ENCODE measurements at places on chromosomes 1 and 21. TPM values are rescaled to one million over a fixed set of nuclear protein-coding genes. Genes with fewer than 3 reads are reported as not detected.

DNA sequence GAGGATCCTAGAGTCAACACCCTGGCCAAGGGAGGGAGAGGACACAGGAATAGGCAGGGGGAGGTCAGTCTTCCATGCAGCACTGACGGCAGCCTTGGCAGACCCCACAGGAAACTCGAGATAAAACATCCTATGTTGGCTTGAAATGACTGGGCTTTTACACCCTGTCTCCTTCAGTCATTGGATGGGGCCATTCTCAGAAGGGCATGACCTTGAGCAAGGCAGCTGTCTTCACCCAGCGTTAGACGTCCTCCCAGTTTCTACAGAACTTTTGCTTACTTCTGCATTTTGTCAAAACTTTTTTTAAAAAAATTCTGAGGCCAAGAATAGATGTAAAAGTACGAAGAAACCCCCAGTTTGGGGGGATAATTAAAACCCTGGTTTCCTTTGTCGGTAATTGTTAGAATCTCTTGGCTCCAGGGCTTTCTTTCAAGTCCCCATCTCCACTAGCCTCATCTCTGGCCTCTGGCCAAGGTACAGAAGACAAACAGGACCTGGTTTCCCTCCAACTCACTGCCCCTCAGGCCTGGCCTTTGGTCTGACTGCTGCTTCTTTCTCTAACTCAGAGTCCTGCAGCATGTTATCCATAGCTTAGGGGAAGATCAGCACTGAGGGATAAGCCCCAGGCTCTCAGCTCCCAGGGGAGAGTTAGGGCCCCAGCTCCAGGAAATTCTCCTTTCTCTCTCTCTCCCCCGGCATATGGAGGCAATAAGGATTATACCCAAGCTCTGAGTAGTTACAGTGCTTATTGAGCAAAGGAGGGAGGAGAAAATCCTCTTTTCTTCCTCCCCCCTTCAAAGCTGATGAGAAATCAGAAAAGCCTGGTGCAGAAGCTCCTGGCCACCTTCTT is 51.6 kb upstream of the KCND3 start:
- DNase-seq: peak; percentile 25

GRCh38 chr1:158978730-158979129 is 31.0 kb upstream of the IFI16 start:
- DNase-seq: no peak

DNA sequence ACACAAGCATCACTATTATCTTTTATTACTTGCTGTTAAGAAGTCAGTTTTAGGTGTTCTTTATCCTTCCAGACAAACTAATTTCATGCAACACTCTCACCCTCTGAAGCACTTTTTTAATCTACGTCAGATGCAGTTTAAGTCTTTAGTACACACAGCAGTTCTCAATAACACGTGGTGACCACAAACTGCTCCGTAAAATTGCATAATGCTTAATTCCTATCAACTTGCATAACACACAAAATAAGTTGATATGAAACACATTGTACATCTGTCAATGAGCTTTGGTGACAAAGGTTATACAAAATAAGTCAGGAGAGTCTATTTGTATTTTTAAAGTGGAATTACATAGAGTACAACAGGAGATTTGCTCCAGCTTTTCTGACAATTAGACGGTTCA is 140.9 kb upstream of the ETS2 start:
- DNase-seq: no peak

GRCh38 chr1:51636764-51637522 is 20.1 kb downstream of the OSBPL9 start:
- DNase-seq: peak; percentile 84

- no peak for DNase-seq
Observed at GRCh38 chr1:40140211-40140973, 20.8 kb upstream of the RLF start.

- DNase-seq: no peak
Observed at GRCh38 chr1:47393141-47393540, 22.9 kb upstream of the FOXE3 start.

DNA sequence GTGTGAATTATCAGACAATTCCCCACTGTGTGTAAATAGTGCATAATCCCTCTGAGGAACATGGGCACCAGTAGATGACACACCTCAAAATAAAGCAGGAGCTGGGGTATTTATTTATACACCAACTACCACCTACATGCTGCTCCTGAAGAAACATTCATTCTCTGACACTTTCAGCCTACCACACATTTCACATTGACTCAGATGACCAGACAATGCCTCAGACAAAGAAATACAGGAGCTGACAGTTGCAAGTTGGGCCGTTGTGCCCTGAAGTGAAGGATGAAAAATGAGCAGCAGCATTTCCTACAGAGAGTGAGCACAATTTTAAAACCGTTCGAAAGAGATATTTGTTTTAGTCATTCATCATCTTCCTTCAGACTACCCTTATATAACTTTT is 63.2 kb downstream of the RGS2 start:
- no peak for DNase-seq

RNF220 gene
- total RNA-seq: 22.0 TPM

GRCh38 chr1:228087771-228088251 is 5.3 kb downstream of the ARF1 start:
- DNase-seq: no peak

TRIM67 gene
- total RNA-seq: 1.1 TPM

GRCh38 chr1:33181921-33182341 is at the start of gene TRIM62:
TRIM62 (minus strand) TSS chr1:33182043; CDS start chr1:33181432, 611 bp downstream.
- DNase-seq: peak; percentile 90

DNA sequence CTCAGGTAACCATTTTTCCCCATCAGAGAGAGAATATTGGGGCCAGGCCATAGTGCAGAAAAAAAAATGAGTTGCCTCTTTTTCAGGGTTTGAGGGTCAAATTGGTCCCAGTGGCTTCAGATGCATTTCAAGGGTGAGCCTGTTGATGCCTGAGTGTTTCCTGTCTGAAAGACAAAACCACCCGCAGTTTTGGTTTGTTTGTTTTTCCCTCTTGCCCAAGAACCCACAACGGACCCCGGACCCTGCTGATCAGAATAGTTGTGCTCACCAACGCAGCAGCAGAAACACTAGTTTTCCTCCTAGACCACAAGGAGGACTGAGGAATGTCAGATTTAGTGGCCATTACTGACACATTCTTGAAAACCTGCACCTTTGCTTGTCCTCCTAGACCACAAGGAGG is 1433.1 kb downstream of the PLA2G4A start:
- DNase-seq: no peak

GRCh38 chr21:29318354-29318753 is 19.6 kb downstream of the BACH1 start:
- no peak for DNase-seq

DNA sequence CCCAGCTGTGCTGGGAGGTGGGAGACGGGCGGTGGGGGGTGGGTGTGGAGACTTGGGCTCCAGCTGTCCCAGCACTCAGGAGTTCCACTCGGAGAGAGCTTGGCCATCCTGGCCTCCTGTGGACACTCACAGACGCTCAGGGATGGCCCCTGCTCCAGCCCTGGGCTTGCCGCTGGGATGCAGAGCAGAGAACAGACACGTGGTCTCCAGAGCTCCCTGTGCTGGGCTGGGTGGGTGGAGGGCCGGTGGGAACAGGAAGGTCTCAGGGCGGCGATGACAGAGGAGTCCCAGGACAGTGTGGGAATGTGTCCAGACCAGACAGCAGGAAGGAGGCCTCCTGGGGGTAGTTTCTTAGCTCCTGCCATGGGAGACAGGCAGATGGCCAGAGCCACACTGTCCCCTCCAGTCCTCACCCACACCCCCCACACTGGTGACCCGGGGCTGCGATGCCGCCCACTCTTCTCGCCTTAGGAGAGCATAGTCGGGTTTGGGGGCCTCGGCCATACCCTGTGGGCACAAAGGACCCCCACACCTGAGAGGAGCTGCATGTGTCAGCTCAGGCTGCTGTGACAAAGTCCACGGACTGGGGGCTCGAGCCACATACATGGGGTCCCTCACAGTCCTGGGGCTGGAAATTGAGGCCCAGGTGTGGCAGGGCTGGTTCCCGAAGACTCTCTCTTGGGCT is 2.0 kb downstream of the KRTAP10-9 start:
- DNase-seq: no peak

NPPA gene
- not detected for total RNA-seq

- DNase-seq: no peak
Observed at GRCh38 chr1:224377676-224378006, 21.0 kb downstream of the CNIH4 start.

DNA sequence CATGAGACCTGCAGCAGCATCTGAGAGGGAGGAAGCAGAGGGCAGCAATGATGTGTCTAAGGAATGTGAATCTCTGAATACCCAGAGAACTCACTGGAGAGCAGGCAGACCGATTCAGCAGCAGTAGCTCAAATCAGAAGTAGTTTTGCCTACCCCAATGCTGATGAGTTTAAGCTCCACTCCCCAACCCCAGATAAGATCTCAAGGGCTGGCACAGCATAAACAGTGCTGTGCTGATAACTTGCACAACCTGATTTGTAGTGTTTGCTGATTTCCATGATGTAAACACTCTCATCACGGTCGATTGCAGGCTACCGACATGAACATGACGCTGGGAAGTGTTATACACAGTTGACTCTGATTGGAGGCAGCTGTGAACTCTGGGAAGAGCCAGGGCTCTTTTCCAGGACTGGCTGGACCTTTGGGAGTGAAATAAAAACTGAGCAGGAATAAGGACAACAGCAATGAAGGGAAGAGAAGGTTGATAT is 11.2 kb upstream of the HMGCS2 start:
- DNase-seq: peak; percentile 43

DNA sequence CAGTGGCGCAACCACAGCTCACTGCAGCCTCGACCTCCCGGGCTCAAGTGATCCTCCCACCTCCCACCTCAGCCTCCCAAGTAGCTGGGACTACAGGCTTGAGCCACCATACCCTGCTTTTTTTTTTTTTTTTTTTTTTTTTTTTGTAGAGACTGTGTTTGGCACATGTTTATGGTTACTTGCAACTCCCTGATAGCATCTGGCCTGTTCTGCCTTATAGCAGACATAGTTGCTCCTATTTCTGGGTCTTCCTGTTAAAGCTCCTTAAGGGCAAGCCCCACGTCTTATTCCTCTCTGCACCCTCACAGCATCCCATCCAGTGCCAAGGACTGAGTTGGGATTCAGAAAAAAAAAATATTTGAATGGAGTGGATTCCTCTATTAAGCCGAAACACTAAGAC is 17.1 kb upstream of the CNR2 start:
- DNase-seq: no peak

- no peak for DNase-seq
Observed at GRCh38 chr1:148318123-148318903, 164.8 kb downstream of the PPIAL4G start.

GRCh38 chr1:195704028-195704427 is 904.2 kb downstream of the KCNT2 start:
- DNase-seq: no peak

DNA sequence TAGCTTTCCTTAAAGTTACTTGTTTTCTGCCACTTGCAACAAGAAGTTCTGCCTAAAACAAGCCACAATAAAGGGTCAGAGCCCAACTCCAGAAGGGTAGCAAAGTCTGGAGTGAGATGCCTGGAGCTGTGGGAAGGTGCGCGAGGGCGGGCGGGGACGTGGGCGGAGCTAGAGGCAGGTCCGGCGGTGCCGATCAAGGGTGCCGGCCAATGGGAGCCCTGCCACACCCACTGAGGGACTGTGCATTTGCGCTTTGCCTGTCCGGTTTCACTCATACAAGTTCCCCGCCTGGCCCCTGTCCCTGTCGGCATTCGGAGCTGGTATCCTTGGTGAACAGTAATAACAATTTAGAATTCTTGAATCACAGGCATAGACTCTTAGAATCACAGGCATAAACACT is 732.4 kb downstream of the MATN1 start:
- no peak for DNase-seq

DNA sequence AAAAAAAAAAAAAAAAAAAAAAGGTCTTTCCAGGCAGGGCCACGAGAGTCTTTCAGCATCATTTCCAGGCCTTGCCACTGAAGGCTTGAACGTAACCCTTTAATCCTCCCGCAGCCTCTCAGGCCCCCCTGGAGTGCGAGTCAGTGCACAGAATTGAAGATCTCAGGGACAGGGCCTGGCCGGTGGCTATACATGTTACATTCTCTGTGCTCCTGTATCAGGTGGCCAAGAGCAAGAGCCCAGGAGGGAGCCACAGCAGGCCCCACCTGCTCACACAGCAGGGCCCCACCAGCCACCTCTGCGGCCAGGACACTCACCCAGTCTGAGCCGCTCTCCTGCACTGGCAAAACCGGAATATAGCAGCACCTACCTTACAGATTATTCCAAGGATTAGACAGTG is 34.1 kb upstream of the SLC25A33 start:
- DNase-seq: no peak

CRYAA gene
- not detected for total RNA-seq

GRCh38 chr1:211580303-211580687 is 1.3 kb upstream of the SLC30A1 start:
- DNase-seq: no peak

NOTCH2 gene
- total RNA-seq: 266 TPM

RGS13 gene
- 0.37 TPM for total RNA-seq

DMRTA2 gene
- total RNA-seq: not detected

GRCh38 chr1:15460708-15461095 is 4.2 kb downstream of the CELA2A start:
- no peak for DNase-seq

- peak; percentile 73 for DNase-seq
Observed at GRCh38 chr1:208043691-208044181, 132.8 kb upstream of the CD34 start.

GRCh38 chr1:112866151-112866550 is 89.8 kb downstream of the SLC16A1 start:
- no peak for DNase-seq

GRCh38 chr1:169877800-169878491 is 15.8 kb downstream of the SCYL3 start:
- no peak for DNase-seq

LRIF1 gene
- 12.0 TPM for total RNA-seq

- no peak for DNase-seq
Observed at GRCh38 chr1:248622570-248623001, 12.3 kb downstream of the OR2T11 start.

DNA sequence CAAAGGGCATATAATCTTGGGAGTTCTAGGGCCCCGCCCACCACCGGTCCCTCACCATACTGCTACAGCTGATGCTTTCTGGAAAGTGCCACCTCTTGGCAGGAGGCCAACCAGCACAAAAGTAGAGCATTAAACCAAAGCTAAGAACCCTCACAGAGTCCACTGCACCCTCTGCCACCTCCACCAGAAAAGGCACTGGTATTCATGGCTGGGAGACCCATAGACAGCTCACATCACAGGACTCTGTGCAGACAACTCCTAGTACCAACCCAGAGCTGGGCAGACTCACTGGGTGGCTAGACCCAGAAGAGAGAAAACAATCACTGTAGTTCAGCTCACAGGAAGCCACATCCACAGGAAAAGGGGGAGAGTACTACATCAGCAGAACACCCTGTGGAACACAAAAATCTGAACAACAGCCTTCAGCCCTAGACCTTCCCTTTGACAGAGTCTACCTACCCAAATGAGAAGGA is 10.8 kb downstream of the THEM4 start:
- no peak for DNase-seq

Measured in uterus (tissue), 4 donors.